ENCODE measurements at places on chromosomes 13 and 19. TPM values are rescaled to one million over a fixed set of nuclear protein-coding genes. Genes with fewer than 3 reads are reported as not detected.

- DNase-seq: no peak
- H3K4me3 ChIP-seq: no peak overlapping the region
- peak overlapping the region; percentile 62 for H3K27ac ChIP-seq
- H3K27me3 ChIP-seq: no peaks in the 10 kb centered on the region
Measured at GRCh38 chr19:35216833-35217648, 11.5 kb downstream of the FAM187B start.

GRCh38 chr13:75432045-75432444 is 49.9 kb downstream of the TBC1D4 start:
- H3K4me1 ChIP-seq: peaks cover 6% of the 10 kb centered on the region
- no peaks in the 10 kb centered on the region for H3K36me3 ChIP-seq
- H3K27ac ChIP-seq: no peak overlapping the region
- no peak for DNase-seq
- H3K4me3 ChIP-seq: no peak overlapping the region

- no peaks in the 10 kb centered on the region for H3K4me1 ChIP-seq
- no peak overlapping the region for H3K27ac ChIP-seq
- no peak overlapping the region for H3K4me3 ChIP-seq
- peaks cover 93% of the 10 kb centered on the region for H3K27me3 ChIP-seq
Measured at GRCh38 chr19:50777830-50778303, 7.6 kb downstream of the GPR32 start.

GRCh38 chr13:73880365-73880764 is 253.8 kb downstream of the KLF12 start:
- no peak overlapping the region for H3K27ac ChIP-seq
- no peaks in the 10 kb centered on the region for H3K4me1 ChIP-seq
- DNase-seq: no peak
- no peaks in the 10 kb centered on the region for H3K36me3 ChIP-seq
- no peak overlapping the region for H3K4me3 ChIP-seq
- H3K27me3 ChIP-seq: no peaks in the 10 kb centered on the region

DNA sequence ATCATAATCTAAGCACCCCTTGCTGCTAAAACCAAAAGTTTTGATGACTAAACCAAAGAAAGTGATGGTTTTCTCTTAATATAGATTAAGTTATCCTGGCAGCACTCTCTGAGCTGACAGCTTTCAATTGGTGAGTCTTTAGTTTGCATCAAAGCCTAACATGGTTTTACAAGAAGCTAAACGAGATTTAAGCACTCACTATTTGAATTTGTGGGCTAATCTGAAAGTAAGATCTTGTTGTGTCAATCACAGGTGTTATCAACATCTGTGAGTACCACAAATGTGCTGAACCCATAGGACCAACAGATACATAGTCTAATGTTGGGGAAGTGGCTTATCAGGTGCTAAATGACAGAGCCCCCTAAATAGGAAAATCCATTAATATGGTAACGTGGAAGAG is 223.9 kb downstream of the LHFPL6 start:
- no peaks in the 10 kb centered on the region for H3K27me3 ChIP-seq
- no peak for DNase-seq
- no peak overlapping the region for H3K4me3 ChIP-seq
- no peaks in the 10 kb centered on the region for H3K36me3 ChIP-seq
- no peak overlapping the region for H3K27ac ChIP-seq
- no peaks in the 10 kb centered on the region for H3K4me1 ChIP-seq

DNA sequence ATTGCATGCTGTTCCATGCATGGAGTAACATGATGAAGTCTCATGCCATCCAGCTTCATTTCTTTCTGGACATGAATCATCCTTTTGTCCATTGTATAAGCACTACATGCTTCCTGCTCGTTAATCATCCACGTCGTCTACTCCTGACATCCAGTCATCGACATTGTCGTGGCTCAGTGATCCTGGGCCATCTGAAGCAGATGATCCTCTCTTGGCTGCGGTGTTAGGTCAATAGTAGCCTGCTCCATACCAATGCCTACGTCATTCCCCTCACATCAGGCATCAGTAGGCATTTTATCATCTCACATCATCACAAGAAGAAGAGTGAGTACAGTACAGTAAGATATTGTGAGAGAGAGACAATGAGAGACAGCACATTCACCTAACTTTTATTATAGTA is 7.9 kb upstream of the MYO16 start:
- no peaks in the 10 kb centered on the region for H3K4me1 ChIP-seq
- no peaks in the 10 kb centered on the region for H3K27me3 ChIP-seq
- no peak overlapping the region for H3K27ac ChIP-seq
- no peaks in the 10 kb centered on the region for H3K36me3 ChIP-seq
- no peak overlapping the region for H3K4me3 ChIP-seq
- no peak for DNase-seq

DNA sequence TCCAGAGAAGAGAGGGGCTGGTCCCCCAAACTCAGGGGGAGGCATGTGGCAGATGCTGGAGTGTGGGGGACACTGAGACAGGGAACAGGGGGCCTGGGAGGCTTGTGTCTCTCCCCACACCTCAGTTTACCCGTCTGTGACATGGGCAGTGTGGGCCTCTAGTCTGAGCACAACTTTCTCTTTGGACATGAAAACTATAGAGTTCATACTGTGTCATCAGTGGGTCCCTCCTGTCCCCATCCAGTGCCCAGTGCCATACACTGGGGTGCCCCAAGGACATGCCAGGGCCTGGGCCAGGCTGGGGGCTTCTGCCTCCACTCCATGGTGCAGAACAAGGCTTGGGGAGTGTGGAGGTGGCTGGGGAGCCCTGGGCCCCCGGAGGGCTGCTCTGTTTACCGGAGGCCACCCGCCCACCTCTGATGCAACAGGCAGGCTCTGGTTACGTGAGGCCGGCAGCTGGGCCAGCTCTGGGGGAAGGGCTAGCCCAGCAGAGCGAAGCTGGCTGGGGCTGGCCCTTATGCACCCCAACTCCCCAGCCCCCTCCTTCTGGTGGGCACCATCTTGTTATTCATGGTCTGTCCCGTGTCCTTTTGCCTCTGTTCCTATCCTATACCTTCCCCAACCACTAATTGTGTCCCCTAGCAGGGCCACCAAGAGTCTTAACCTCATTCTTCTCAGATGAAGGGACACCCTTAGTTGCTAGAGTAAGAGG is 1.9 kb upstream of the MEF2B start:
- peaks cover 21% of the 10 kb centered on the region for H3K4me1 ChIP-seq
- H3K4me3 ChIP-seq: no peak overlapping the region
- H3K27me3 ChIP-seq: no peaks in the 10 kb centered on the region
- H3K36me3 ChIP-seq: no peaks in the 10 kb centered on the region
- no peak overlapping the region for H3K27ac ChIP-seq

DNA sequence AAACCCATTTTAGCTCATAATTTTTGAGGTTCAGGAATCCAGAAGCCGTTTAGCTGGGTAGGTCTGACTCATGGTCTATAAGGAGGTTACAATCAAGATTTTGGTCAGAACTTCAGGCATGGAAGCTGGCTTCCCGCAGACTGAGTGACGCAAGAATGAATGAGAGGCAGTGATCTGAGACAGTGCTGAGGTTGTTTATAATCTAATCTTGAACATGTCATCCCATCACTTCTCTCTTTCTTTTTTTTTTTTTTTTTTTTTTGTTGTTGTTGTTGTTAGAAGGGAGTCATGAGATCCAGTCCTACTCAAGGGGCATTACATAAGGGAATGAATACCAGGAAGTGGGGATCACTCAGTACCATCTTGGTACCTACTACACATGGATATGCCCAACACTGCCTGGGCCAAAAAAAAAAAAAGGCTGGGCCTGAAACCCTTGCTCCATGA is 217.4 kb downstream of the DLEU7 start:
- no peak overlapping the region for H3K4me3 ChIP-seq
- no peaks in the 10 kb centered on the region for H3K4me1 ChIP-seq
- H3K27ac ChIP-seq: no peak overlapping the region
- H3K36me3 ChIP-seq: no peaks in the 10 kb centered on the region
- DNase-seq: no peak

Gene CFAP97D2
- not detected for total RNA-seq

Gene SMIM44
- total RNA-seq: not detected

Gene BST2
- total RNA-seq: 77.4 TPM

Measured in tibial nerve (tissue), 4 donors.